ENCODE measurements at places on chromosomes 12 and 14.

DNA sequence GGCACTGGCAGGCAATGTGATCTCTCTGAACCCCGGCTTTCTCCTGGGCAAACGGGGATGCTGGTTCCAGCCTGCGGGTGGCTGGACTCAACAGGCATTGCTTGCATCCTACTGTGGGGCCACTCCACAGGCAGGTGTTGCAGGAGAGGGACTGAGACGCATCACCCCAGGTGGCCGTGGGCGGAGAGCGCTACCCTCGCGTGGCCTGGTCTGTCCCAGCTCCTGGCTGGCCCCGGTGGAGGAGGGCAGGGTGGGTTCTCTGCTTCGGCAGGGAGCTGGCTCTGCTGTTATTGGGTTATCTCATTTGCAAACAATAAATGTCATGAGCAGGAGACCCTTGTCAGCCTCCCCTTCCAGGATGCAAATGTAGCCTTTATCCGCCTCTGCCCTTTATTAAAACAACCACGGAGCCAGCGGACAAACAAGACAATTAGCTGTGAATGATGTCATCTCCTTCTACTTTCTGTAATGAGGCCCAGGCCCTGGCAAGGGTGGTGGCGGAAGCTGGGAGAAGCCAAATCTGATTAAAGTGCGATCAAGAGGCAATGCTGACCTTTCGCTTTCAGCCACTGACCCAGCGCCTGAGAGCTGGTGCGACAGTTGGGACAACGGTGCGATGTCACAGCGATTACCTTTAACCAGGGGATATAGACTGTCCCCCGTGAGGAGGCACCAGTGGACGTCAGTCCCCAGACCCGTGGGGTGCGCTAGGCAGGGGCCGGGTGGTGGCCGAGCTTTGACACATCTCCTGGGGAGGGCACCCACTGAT lies 161.8 kb downstream of the KIF26A start:
- no peak for DNase-seq

GRCh38 chr14:54465654-54466053 lies 23.1 kb downstream of the GMFB start:
- DNase-seq = no peak

- peak; percentile 87 for DNase-seq
Measured at GRCh38 chr12:12715459-12716150, 1.6 kb upstream of the CDKN1B start.

DNA sequence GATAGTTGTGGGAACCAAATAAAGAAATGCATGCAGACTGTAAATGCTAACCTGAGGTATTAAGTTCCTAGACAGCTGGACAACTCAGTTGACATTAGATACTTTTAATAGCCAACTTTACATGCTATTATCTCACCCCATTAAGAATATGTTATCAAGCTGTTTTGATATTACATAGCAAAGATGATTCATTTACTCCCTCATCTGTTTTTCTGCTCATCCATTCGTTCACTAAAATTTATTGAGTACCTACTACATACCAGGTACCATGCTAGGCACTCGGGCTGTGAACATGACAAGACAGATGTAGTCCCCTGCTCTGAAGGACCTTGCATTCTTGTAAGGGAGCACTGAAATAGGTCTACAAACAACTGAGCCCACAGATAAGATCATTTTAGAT lies 192.4 kb downstream of the DACT1 start:
- DNase-seq = no peak

Measured in esophagus muscularis mucosa (tissue), 4 donors.